Breast epithelium (tissue), 4 donors: ENCODE measurements at places on chromosomes 6 and 20.
A peak's percentile ranks its signal among the peaks of the same experiment; 100 is the strongest.

- no peaks in the 10 kb centered on the region for H3K27me3 ChIP-seq
- H3K27ac ChIP-seq = no peak overlapping the region
- no peaks in the 10 kb centered on the region for H3K36me3 ChIP-seq
- no peak overlapping the region for H3K4me3 ChIP-seq
Observed at GRCh38 chr20:53960579-53961272, 109.7 kb downstream of the BCAS1 start.

- H3K27me3 ChIP-seq = no peaks in the 10 kb centered on the region
- DNase-seq = no peak
- no peaks in the 10 kb centered on the region for H3K4me1 ChIP-seq
- H3K36me3 ChIP-seq = no peaks in the 10 kb centered on the region
- H3K27ac ChIP-seq = no peak overlapping the region
Observed at GRCh38 chr6:107077710-107078109, 37.6 kb downstream of the BEND3 start.

- no peaks in the 10 kb centered on the region for H3K36me3 ChIP-seq
- H3K4me1 ChIP-seq = no peaks in the 10 kb centered on the region
- peak; percentile 64 for DNase-seq
Observed at GRCh38 chr6:16206595-16207037, 31.8 kb upstream of the GMPR start.

DNA sequence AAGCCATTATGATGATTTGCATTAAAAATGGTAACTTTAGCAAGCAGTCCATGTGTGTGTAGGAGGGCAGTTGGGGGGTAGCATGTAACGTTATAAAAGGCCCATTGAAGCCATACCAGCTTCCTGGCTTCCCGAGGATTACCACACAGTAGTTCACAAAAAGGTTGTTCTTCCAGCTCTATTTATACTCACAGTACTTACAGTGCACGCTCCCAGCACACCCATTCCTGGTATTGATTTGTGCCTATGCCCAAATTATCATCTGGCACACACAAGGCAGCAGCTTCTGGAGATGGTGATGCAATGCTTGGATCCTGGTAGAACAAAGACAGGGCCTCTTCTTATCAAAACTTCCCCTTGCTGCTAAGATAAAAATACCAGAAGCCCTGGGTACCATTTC is 436.8 kb downstream of the HAO1 start:
- H3K36me3 ChIP-seq = no peaks in the 10 kb centered on the region
- no peak for DNase-seq
- H3K27me3 ChIP-seq = no peaks in the 10 kb centered on the region
- no peak overlapping the region for H3K27ac ChIP-seq
- H3K4me3 ChIP-seq = no peak overlapping the region

DNA sequence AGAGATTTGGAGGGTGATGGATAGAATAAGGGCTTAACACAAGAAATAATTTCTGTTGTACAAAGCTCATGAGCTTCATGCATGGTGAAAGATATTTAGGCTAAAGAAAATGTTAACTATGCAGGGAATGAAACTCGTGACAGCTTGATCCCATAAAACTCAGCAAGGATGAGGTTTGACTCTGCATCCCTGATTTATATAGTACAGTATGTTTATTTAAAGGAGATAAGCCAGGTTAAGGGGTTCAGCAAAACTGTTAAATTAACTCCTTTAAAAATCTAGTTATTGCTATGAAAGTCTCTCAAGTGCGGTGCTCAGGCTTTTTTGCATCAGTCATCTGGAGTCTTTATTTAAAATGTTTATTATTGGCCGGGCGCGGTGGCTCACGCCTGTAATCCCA is 326.4 kb downstream of the LAMA2 start:
- H3K36me3 ChIP-seq = no peaks in the 10 kb centered on the region
- no peak overlapping the region for H3K27ac ChIP-seq
- DNase-seq = no peak
- no peak overlapping the region for H3K4me3 ChIP-seq

DNA sequence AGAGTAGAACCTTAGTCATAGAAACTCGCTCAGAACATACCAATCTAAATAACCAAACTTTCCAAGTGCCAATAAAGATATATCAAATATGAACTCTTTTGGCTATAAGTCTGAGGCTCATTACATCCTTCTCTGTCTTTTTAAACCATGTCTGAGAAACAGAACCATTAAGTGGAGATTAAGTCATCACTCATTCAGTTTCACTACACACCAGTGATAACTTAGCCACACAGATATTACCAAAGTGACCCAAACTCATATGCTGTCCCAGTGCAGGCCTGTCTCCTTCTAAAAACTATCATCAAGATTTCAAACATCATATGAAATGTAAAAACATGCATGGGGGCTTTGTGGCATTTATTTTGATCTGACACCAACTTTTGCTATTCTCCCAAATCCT is 12.0 kb downstream of the GCLC start:
- H3K36me3 ChIP-seq = no peaks in the 10 kb centered on the region
- no peak for DNase-seq
- no peaks in the 10 kb centered on the region for H3K4me1 ChIP-seq
- H3K27ac ChIP-seq = no peak overlapping the region

- DNase-seq = no peak
Observed at GRCh38 chr6:11989386-11989785, 22.7 kb upstream of the HIVEP1 start.

- no peaks in the 10 kb centered on the region for H3K36me3 ChIP-seq
- no peaks in the 10 kb centered on the region for H3K27me3 ChIP-seq
- no peak for DNase-seq
- H3K27ac ChIP-seq = peak overlapping the region; percentile 82
- no peaks in the 10 kb centered on the region for H3K4me1 ChIP-seq
Observed at GRCh38 chr6:169455470-169455869, 201.8 kb upstream of the THBS2 start.

GRCh38 chr6:149468179-149468578 is 16.6 kb downstream of the ZC3H12D start:
- no peak overlapping the region for H3K4me3 ChIP-seq
- no peaks in the 10 kb centered on the region for H3K4me1 ChIP-seq
- no peak for DNase-seq
- H3K27me3 ChIP-seq = no peaks in the 10 kb centered on the region
- no peaks in the 10 kb centered on the region for H3K36me3 ChIP-seq

- H3K36me3 ChIP-seq = no peaks in the 10 kb centered on the region
- H3K4me1 ChIP-seq = no peaks in the 10 kb centered on the region
- H3K27me3 ChIP-seq = no peaks in the 10 kb centered on the region
- H3K4me3 ChIP-seq = no peak overlapping the region
- no peak overlapping the region for H3K27ac ChIP-seq
- DNase-seq = no peak
Observed at GRCh38 chr6:148324297-148324985, 18.2 kb upstream of the SASH1 start.

DNA sequence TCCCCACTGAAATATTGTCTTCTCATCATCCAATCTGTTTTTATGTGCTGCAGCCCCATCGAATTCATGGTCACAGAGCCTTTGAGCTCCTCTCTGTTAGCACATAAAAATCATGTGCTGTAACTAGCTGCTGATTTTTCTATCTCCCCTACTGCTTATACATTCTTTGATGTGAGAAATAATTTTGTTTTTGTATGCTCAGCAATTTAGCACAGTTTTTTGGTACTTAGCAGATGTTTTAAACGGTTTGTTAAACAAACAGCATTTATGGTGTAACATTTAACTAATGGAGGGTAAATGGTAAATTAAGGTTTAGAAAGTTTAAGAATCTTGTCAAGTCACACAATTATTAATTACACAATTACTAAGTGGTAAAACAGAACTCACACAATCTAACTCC is 131.8 kb upstream of the C6orf118 start:
- H3K4me1 ChIP-seq = no peaks in the 10 kb centered on the region
- no peak overlapping the region for H3K27ac ChIP-seq
- no peak overlapping the region for H3K4me3 ChIP-seq
- no peaks in the 10 kb centered on the region for H3K27me3 ChIP-seq
- H3K36me3 ChIP-seq = no peaks in the 10 kb centered on the region

- H3K27ac ChIP-seq = peak overlapping the region; percentile 79
- no peaks in the 10 kb centered on the region for H3K27me3 ChIP-seq
- H3K4me1 ChIP-seq = no peaks in the 10 kb centered on the region
- no peak for DNase-seq
- H3K36me3 ChIP-seq = no peaks in the 10 kb centered on the region
Observed at GRCh38 chr6:144150710-144151657, 667 bp downstream of the STX11 start.

GRCh38 chr20:49890471-49891361 is 24.6 kb downstream of the SPATA2 start:
- no peak overlapping the region for H3K27ac ChIP-seq
- no peaks in the 10 kb centered on the region for H3K36me3 ChIP-seq
- peaks cover 3% of the 10 kb centered on the region for H3K4me1 ChIP-seq
- no peak overlapping the region for H3K4me3 ChIP-seq
- H3K27me3 ChIP-seq = no peaks in the 10 kb centered on the region

GRCh38 chr20:51481341-51481914 is 61.1 kb downstream of the NFATC2 start:
- H3K4me1 ChIP-seq = no peaks in the 10 kb centered on the region
- DNase-seq = no peak
- H3K27ac ChIP-seq = peak overlapping the region; percentile 57
- H3K36me3 ChIP-seq = no peaks in the 10 kb centered on the region

DNA sequence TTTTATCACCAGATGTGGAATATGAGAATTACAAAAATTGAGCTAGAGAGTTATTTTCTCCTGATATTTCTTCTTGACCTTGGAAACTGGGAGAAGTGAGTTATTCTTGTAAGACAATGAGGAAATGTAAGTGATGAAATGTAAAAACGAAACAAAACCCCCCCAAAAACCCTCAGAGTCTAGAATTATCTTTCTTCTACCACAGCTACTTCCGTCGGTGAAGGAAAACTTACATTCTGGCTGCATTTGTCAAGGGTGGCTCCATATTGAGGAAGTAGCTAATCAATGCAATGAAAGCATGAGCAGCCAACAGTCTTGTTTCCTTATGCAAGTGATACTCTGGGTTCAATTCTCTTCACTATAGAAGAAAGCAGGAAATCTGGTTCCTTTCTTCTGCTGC is 661.7 kb upstream of the CITED2 start:
- H3K36me3 ChIP-seq = no peaks in the 10 kb centered on the region
- H3K4me3 ChIP-seq = no peak overlapping the region
- DNase-seq = no peak
- no peaks in the 10 kb centered on the region for H3K4me1 ChIP-seq

- no peak for DNase-seq
- H3K36me3 ChIP-seq = no peaks in the 10 kb centered on the region
- no peak overlapping the region for H3K27ac ChIP-seq
- H3K4me3 ChIP-seq = no peak overlapping the region
- no peaks in the 10 kb centered on the region for H3K27me3 ChIP-seq
Observed at GRCh38 chr6:131819572-131820124, 11.8 kb downstream of the ENPP1 start.

GRCh38 chr6:117525607-117526006 is 43.1 kb downstream of the DCBLD1 start:
- DNase-seq = no peak
- H3K4me3 ChIP-seq = no peak overlapping the region
- H3K4me1 ChIP-seq = no peaks in the 10 kb centered on the region

DNA sequence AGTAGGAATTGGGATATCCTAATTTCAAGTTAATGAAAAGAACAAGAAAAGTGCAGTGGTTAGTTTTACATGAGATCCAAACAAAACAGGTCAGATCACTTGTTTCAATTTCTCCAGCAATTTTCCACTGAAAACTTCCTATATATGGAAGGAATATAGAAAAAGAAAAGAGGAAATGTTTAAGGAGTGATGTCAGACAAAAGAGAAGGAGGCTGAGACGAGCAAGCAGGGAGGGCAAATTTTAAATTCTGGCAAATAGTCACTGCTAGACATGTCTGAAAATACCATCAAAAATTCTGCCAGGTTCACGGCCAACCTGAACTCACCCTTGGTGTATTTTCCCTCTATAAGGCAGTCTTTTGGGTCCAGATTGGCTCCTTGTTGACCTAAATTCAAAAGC is 9.5 kb upstream of the NUP153 start:
- no peaks in the 10 kb centered on the region for H3K27me3 ChIP-seq
- H3K4me1 ChIP-seq = no peaks in the 10 kb centered on the region
- no peaks in the 10 kb centered on the region for H3K36me3 ChIP-seq
- H3K4me3 ChIP-seq = no peak overlapping the region
- H3K27ac ChIP-seq = no peak overlapping the region

- H3K27me3 ChIP-seq = no peaks in the 10 kb centered on the region
- DNase-seq = no peak
- H3K4me3 ChIP-seq = no peak overlapping the region
- H3K36me3 ChIP-seq = no peaks in the 10 kb centered on the region
- H3K27ac ChIP-seq = no peak overlapping the region
Observed at GRCh38 chr6:81865712-81866111, 113.2 kb upstream of the TENT5A start.

DNA sequence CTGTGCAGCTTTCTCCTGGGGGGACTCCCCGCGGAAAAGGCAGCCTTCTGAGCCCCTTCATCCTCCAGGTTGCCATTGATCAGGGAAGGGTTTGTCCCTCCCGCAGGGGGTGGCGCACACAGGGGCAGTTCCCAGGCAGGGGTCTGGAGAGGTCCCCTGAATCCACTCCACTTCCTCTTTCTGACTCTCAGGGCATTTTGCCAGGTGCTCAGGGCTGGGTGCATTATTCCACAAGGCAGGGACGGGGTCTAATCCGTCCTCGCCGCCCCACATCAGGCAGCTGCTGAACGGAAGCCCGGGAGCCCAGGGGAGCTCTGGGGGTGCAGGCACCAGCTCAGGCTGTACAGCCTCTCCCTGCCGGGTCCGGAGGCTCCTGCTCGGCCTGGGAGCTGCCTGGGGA is 180.9 kb downstream of the TTLL2 start:
- no peak overlapping the region for H3K4me3 ChIP-seq
- no peaks in the 10 kb centered on the region for H3K4me1 ChIP-seq
- no peak overlapping the region for H3K27ac ChIP-seq
- DNase-seq = no peak

DNA sequence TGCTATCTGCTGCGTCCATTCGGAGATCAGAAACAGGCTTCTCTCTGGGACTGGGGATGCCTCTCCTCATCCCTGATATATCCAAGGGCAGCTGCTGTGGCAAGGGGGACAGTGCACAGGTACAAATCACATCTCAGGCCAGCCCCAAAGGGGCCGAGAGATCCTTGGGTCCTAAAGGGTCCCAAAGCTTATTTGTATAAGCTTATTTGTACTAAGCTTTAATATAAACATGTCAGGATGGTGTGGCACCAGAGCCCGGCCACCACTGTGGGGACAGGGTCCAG is 45.3 kb downstream of the FGD2 start:
- H3K4me1 ChIP-seq = peaks cover 3% of the 10 kb centered on the region
- no peak for DNase-seq
- no peak overlapping the region for H3K4me3 ChIP-seq
- H3K27ac ChIP-seq = peak overlapping the region; percentile 62
- H3K27me3 ChIP-seq = no peaks in the 10 kb centered on the region

DNA sequence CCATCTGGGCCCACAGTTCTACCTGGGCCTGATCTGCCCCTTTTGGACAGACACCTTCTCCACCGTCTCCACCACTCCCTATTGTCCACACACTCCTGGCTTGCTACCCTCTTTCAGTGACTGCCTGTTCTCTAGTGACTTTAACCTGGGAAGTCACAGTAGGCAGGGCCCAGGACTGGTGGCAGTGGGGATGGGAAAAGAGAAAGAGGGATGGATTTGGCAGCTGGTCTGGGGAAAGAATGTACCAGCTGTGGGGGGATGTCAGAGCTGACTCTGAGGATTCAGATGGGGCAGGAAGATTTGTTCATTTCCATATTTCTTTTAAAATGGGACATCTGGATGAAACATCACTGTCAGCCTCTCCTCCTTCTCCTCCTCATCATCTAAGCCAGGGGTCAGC is 85.5 kb downstream of the SULF2 start:
- no peak for DNase-seq
- H3K27ac ChIP-seq = no peak overlapping the region
- H3K27me3 ChIP-seq = no peaks in the 10 kb centered on the region
